Muscle of arm (tissue), 14 donors: ENCODE measurements at places on chromosomes 4 and X.

GRCh38 chr4:154004016-154004415, 215.1 kb upstream of the SFRP2 start:
- DNase-seq, result no peak

- DNase-seq, result no peak
Observed at GRCh38 chr4:138310991-138311390, 68.8 kb upstream of the SLC7A11 start.

DNA sequence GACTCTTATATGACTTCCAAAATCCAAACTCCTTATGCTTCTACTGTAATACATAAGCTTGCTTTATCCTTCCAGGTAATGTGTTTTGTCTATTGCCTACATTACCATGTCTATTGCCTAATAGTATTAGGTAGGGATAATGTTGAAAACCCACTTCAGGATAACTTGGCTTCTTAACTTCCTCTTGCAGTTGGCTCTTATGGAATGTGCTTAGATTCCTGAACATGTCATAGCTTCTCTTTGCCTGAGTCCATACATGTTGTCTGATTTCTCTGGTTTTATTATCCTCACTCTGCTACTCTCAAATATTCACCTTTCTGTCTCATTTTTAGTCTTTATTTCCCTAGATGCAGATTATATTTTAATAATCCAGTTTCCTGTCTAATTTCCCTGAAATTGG, 599.9 kb downstream of the IL15 start:
- DNase-seq, result no peak

GRCh38 chr4:150600812-150601445, 19.0 kb downstream of the MAB21L2 start:
- DNase-seq, result no peak

- no peak for DNase-seq
Observed at GRCh38 chrX:57178605-57179004, 41.4 kb upstream of the SPIN2A start.

DNA sequence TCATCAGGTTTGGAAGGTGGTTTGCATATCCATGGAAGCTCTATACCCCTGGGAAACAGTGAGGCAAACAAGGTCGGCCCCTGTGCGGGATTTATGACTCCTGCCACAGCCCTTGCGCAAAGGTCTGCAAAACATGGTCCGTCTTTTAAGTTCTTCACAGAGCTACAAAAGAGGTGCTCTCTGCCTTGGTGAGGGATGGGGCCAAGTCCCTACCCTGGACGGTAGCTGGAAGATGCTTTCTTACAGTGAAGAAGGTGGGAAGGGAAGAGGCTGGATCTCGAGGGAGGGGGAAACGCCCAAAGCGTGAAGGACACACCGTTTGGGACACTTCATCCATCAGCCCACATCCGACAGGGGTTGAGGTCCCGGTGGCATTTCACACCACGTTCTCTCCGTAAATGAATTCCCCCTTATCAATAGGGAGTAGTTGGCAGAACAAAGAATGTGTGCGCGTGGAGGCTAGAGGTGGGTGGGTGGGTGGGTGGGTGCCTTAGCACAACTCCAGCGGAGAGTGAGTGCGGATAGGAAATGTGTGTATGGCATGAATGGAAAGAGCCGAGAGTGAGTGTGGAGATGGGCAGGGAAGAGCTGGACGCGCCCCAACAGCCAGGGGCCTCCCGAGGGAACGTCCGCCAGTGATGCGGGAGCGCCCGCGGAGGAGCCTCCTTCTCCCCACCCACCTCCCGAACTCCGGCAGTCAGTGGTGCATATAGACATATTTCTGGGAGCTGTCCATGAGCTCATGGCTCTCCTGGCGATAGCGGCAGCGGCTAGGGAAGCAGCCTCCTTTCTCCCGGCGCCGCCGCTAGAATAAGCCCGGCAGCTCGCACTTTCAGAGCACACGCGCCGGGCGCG, 68.3 kb downstream of the LARP7 start:
- DNase-seq, result peak; percentile 38

DNA sequence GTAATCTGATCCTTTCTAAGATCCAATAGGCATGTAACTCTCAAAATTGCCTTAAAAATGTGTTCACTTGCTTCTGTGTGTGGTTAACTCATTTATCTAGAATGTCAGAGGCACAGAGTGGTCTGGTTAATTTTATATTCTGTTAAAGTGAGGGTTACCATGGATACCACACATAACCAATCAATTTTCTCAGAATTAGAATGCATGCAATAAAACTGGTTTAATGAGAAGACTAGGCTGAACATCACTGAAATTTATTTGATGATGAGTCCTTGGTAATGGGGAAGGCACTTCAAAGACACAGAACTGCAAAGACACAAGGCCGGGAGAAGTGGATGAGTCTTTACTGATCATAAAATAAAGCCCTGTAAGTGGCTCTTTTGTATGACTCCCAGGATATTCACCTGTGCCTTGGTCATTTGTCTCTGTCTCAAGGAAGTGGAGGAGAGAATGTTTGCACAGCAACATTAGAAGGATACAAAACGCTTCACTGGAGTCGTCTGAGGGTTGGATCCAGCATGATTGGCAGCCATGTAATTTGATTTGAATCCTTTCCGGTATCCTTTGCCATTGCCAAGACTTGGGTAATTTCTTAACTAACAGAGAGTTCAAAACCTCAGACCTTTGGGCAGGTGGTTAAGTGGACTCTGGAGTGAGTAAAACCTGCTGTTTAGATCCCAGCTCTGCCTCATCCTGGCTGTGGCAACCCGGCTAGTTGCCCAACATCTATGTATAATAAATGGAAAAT, 94.0 kb upstream of the RBPJ start:
- DNase-seq, result no peak

DNA sequence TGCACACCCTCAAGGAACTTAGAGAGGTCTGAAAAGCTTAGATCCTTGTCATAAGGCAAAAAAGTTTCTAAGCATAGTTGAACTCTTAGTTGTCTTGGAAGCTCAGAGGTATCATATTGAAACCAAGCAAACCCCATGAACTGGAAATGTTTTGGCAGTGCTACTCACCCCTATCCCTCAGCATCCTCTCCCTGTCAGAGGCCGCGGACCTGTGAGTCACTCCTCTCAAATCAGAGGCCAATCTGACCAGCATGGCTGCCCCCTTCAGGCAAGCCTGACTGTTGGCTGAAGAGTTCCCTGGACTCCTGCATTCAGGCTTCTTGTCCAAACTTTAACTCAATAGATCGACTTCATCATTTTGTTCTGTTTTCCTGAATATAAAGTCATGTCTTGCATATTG, 69.4 kb downstream of the KCNIP4 start:
- DNase-seq, result no peak

DNA sequence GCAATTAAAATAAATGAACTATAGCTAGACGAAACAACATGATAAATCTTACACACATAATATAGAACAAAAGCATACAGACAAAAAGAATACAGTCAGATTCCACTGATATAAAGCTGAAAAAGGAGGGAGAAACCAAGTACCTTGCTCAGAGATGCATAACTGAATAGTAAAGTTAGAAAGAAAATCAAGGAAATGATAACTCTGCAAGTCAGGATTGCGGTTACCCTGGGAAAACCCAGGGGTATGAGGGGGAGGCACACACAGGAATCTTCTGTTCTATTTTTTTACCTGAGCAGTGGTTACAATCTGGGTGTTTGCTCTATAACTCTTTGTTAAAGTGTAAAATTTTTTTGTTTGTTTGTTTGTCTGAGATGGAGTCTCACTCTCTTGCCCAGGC, 209.1 kb downstream of the CBR4 start:
- DNase-seq, result no peak

DNA sequence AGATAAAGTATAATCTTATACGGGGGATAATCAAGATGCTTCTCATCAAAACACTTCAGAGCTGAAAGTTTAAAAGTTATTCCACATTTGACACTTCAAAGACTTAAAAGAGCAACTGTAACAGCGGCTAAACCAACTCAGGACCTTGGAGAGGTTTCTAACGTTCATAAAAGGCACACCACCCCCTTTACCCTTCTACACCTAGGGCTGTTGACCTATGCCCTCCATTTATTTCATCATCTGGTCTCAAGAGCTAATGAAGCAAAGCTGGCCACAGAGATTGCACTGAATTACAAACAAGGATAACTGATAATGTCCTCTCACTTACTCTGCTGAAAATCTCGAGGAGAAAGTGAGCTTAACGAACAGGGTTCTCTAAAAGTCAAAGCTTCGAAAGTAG, 1.1 kb upstream of the RPS6KA6 start:
- no peak for DNase-seq

- no peak for DNase-seq
Observed at GRCh38 chr4:11230866-11231265, 197.8 kb downstream of the HS3ST1 start.

DNA sequence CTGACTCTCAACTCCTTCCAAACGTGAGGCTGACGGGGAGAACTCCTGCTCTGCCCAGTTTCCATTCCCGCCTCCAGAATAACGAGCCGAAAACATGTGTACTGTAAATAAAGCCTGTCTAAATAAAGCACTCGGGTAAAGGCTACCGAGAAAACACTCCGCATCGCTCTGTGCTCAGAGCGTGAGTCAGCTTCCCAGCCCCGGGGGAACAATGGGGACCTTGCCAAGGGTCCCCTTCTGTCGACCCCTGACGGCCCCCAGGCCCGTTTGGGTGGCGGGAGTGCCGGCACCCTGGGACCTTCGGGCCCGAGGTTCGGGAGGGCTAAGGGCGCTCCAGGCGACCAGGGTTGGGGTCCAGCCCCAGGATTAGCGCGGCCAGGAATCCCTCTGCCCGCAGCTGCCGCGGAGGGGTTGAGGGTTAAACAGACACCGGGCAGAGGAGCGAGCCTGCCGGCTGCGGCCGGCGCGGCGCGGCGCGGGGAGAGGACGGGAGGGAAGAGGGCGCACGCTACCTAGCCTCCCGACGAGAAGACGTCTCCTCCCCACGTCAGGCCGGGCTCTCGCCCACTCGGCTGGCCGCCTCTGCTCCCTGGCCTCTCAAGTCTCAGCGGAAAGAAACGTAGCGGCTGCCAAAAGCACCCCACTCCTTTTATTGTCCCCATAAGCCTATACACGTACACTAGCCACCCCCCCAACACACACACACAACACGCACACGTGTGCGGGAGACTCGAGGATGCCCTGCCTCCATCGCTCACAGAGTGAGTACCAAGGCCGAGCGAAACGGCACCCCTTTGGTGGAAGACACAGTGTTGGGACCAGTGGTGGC, 85.5 kb downstream of the BCOR start:
- DNase-seq, result peak; percentile 55

DNA sequence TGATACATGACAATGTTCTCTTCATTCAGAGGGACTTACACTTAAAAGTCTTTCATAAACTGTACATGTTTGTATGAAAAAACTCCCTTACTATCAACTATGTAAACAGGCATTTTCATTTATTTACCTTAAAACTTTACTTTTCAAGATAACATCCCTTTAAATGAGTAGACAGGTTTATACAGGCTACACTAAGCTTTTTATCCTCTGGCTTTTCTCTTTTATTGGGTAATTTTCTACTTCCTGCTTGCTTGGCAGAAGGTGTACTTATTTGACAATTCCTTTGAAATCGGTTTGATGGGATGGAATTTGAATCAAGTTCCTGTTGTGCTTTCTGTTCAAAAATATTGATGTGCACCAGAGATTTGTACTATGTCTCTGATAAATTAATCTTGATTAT, 81.4 kb downstream of the PTPN13 start:
- DNase-seq, result no peak

DNA sequence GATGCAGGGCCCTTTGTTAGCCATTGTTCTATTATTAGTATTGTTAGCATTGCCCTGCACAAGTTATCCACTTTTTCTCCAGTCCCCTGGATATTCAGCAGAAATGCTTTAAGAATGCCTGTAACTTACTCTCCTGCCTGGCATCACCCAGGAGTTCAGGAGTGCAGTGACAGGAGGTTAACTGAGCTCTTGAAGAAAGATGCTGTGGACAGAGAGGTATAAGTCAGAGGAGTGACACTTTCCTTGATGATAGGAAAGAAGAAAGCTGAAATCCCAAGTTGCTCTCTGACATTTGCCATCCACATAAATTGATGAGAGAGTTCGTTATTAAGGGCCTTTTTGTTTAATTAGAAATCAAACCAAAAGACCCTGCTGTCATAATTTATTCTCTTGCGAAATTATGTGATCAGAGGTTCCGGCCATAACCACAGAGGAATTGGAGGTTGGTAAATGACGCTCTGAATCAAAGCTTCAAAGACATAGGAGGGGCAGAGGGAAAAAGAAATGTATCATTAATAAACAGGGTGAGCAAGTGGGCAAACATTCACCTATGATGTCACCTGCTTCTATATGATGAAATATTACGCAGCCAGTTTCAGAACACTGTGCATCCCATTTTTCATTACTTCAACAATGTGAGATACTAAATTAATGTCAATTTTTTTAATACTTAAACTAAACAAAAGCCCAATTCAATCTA, 230.2 kb upstream of the JADE1 start:
- DNase-seq, result no peak

DNA sequence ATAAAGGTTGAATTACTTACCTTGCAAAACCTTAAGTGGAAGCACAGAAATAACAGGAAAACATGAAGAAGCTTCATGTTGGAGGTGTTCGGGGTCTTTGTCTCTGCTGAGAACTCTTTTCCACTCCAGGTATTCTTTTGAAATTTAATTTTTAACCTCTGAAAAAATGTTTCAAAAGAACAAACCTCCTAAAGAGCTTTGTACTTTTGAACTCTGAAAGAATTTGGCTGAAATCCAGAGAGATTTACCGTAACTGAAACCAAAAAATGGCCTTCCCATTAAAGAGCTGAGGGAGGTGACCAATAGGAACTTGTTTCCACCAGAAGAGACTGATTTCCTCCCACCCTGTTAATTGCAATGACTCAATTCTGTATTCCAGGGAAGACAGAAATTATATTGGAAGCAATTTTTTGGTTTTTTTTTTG, at the start of gene CFI:
Gene CFI, minus strand, starts transcription at position 105 of the 425 bp plus-strand sequence. Its CDS starts 28 bp downstream, at position 77.
- DNase-seq, result no peak

DNA sequence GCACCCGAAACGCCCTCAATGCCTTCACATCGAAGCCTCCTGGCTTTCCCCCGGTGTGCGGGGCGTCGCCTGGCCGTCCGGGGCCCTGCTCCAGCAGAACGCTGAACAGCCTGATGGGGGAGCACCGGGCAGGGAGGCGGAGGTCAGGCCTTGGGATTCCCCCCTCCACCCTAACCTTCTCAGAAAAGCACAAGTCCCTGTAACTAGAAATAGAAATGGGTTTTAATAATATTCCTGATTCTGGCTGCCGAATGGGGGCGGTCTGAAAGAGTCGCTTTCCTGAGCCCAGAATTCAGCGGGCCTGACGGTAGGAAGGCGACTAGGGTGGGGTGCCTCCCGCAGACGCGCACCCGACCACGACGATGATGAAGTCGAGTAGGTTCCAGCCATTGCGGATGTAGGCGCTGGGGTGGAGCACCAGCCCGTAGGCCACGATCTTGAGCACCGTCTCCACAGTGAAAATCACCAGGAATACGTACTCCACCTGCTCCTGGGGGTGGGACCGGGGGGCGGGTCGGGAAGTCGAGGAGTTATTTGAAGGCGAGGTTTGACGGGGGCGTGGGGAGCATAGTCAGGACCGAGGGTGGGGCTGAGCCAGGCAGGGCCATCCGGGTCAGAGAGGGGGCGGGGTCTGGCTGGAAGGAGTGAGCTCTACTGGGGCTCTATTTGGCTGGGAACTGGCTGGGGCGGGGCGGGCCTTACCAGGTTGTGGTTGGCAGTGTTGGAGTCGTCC, 2.5 kb downstream of the CACNA1F start:
- DNase-seq, result no peak
